ENCODE measurements at places on chromosomes 1 and 21. TPM values are rescaled to one million over a fixed set of nuclear protein-coding genes. Genes with fewer than 3 reads are reported as not detected.

The KRTAP13-2 gene
- not detected for total RNA-seq

The DBT gene
- 6.5 TPM for total RNA-seq

DNA sequence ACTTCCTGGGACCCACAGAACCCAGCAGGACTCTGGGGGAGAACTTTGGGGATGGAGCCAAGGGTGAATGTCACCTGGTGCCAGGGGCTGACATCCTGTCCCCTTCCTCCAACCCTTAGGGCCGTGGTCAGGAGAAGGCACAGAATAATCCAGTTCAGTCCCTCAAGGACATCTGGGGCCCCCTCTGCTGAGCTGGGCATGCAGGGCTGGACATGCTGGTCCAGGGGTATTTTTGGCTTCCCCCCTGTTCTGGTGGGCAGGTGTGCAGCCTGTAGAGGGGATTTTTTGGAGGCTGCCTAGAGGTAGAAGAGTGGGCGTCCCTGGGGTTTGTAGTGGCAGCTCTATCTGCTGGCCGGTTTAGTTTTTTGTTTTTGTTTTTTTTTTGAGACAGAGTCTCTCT, 3.4 kb upstream of the CROCC start:
- DNase-seq = no peak

DNA sequence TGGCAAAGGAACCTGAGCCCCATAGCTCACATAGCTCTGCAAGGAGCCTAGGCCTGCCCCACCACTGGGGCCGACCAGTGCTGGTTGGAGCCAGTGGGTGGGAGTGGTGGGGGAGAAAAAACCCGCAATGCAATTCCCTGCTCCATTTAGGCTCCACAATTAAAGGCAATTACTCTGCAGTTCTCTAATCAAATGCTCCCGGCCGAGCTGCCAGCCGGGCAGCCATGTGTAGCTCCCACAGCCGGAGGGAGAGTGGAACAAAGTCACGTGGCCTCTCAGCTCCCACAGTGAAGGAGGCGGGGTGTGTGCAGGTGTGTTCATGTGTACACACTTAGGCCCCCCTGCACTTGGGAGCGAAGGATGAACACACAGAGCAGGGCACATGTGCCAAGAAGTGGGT, 81.6 kb downstream of the KIRREL1 start:
- DNase-seq = no peak

GRCh38 chr1:210299501-210299900, 29.2 kb upstream of the HHAT start:
- DNase-seq = no peak

- DNase-seq = no peak
These were observed 7.2 kb upstream of the SCMH1 start for GRCh38 chr1:41249319-41249718.

DNA sequence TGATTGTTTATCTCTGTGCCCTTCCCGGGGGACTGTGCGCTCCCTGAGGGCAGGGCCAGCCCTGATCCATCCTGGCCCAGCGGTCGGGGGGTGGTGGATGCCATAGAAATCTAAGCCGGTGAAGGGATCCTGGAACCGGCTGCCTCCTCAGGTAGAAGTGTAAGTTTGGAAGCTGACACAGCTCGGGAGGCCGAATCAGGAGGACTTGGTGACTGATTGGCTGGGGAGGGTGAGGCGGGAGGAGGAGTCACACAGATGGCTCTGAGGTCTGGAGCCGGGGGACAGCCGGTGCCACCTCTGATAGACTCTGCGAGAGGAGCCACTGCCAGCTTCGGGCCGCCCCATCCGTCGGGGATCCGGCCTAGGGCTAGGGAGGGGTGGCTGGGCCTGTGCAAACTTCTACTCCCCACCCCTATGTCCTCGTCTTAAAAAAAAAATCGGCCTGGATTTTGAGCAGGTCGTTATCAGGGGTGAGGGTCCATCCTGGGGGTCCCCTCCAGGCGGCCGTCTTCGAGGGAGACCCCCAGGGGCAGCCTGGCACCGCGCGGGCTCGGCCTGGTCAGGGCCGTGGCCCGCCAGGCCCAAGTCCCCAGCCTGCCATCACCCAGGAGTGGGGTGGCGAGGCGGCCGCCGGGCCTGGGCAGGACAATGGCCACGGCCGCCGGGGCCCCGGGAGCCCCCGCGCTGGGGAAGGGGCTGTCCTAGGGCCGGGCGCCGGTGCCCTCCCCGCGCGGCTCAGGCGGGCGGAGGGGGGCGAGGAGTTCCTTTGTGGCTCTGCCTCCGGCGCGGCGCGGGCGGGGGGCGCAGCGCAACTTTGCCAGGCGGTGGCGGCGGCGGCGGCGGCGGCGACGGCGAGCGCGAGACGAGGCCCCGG, 708 bp upstream of the ZNF362 start:
- peak; percentile 70 for DNase-seq

DNA sequence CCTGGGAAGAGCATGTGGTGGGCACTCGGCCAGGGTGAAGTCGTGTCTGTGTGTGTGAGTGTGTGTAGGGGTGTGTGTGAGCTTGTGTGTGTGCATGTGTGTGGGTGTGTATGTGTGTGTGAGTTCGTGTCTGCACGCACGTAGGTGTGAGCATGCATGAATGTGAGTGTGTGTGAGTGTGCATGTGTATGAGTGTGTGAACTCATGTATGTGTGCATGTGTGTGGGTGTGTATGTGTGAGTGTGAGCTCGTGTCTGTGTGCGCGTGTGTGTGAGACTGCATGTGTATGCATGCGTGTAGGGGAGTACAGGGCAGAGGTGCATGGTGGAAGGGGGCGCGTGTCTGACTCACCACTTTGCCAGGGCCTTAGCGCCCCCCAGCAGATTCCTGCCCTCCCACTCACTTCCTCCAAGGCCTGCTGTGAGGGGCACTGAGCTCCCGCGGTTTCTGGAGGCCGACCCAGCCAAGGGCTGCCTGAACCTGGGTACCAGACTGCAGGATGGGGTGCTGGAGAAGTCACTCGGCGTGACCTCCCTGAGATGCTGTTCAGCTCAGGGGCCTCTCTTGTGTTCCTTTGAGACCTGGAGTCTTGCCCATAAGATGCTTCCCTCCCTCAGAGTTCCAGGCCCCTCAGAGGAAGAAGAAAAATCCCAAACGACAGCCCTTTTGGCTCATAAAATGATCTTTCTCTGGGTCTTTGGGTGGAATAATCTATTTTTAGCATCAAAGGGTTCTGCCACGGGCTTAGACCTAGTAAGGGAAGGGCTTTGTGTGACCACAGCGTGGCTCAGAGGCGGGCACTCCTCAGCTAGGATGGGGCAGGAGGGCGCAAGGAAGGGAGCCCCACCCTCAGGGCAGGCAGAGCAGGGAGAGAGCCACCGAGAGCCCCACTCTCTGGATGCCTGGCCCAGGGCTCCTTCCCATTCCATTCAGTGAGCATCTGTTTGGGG, 41.1 kb upstream of the RUNX3 start:
- no peak for DNase-seq

All from frontal cortex (tissue), 4 donors.